ENCODE measurements at places on chromosomes 5 and 9.
A peak's percentile ranks its signal among the peaks of the same experiment; 100 is the strongest.

DNA sequence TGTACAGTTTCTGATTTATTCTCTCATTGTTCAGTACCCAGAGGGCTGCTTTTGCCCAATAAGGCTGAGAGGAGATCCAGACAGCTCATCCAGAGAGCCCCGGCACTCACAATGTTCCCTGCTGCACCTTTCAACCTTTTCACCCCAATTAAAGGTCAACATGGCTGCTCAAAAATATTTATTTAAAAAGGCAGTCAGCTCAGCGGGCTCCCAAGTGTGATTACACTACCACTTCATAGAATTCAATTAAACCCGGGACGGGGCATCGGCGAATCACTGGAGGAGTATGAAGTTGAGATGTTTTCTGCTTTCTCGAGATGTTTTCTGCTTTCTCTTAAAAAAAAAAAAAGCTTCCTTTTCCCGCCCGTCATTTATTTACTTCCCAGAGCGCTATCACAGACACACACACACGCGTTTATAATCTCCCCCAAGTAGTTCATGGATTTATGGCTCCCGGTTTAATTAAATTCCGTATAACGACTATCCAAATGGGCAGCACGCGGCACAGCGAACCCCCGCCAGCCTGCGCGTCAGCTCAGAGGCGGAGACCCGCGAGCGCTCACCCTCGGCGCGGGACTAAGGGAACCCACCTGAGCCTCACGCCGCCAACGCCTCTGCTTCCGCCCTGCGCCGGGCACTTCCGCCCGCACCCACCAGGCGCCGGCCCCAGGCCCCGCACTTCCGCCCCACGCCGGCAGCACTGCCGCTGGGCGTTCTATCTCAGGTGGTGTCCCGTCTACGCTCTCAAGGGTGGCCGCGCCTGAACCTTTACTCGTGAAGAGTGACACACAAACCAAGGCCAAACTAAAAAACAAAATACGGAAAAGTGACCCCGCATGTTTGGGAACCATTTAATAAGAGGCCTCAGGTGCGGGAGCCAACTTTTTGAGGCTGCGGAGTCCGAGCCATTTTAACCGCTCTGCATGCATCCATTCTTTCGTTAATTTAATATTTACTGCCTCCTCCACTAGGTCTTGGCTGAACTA lies at the start of gene C5orf63:
TSS of gene C5orf63 (minus strand) at position 642 of the 986 bp plus-strand sequence. CDS start 14,507 bp downstream, outside the sequence.
- peak; percentile 55 for DNase-seq

GRCh38 chr5:65858316-65858715 lies 68.1 kb upstream of the ERBIN start:
- DNase-seq: peak; percentile 64

GRCh38 chr9:477193-477592 lies 262.5 kb downstream of the DOCK8 start:
- no peak for DNase-seq

- DNase-seq: no peak
These were observed 52.6 kb upstream of the RNU6ATAC start for GRCh38 chr9:134216961-134217360.

GRCh38 chr9:127360250-127360649 lies 36.7 kb upstream of the SLC2A8 start:
- DNase-seq: peak; percentile 22

DNA sequence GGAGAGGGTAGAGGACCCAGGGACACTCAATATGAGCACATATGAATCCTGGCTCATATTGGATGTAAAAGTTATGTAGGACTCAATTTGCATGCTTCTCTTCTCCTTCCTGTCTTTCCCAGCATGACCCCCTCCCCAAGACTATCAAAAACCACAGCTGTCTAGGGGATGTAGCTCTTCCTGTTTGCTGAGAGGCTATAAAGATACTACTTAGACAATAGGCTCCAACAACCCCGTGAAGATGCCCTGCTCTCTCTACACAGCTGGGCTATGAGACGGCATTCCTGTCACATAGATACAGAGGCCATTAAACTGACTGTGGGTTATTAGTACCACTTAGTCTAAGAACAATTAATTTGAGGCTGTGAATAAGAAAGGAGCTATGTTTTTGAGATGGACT lies 56.5 kb upstream of the PCSK1 start:
- no peak for DNase-seq

GRCh38 chr9:14307989-14308852 lies 5.7 kb downstream of the NFIB start:
- no peak for DNase-seq

GRCh38 chr5:135642488-135642870 lies 63.7 kb upstream of the CXCL14 start:
- no peak for DNase-seq

DNA sequence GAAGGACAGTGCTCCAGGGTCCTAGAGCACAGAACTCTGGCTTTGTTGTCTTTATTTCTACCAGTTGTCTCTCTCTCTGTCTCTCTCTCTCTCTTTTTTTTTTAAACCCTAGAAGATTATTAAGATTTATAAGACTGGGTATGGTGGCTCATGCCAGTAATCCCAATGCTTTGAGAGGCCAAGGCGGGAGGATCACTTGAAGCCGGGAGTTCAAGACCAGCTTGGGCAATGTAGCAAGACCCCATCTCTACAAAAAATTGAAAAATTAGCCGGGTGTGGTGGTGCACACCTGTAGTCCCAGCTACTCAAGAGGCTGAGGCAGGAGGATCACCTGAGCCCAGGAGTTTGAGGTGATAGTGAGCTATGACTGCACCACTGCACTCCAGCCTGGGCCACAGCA lies 65.0 kb upstream of the ABL1 start:
- DNase-seq: no peak

DNA sequence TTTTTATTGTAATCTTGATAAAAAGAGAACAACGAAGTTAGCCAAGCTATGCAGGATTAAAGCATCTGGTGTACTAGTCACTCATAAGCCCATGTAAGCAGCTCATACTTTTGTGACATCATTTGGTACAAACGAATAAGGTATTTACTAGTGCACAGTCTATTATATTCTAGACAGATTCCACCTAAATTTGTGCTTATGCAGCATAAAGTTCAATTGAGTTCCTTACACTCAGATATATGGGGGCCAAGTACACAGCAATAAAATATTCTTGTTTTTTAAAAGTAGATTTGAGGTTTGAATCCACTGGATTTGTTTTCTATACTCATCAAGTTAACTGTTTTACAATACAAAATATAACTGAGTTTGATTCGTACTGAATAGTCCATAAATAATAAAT lies 1621.2 kb downstream of the MAT2B start:
- no peak for DNase-seq

GRCh38 chr9:77851882-77852595 lies 179.6 kb downstream of the GNAQ start:
- DNase-seq: no peak

DNA sequence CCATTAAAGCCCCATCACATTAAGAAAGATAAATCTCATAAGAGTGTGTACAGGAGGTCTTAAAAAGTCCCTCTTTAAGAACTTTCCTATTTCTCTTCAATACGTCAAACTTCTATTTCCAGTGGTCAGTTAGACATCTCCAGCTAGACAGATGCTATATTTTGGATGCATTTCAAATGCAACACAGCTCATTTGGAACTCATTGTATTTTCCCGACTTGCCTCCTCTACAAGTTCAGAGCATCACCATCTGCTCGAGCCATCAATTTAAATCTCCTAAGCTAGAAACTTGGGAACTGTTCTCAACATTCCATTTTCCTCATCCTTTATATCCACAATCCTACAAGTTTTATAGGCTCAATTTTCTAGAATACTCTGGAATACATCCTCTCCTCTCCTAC lies 3.2 kb upstream of the UHRF2 start:
- DNase-seq: no peak

DNA sequence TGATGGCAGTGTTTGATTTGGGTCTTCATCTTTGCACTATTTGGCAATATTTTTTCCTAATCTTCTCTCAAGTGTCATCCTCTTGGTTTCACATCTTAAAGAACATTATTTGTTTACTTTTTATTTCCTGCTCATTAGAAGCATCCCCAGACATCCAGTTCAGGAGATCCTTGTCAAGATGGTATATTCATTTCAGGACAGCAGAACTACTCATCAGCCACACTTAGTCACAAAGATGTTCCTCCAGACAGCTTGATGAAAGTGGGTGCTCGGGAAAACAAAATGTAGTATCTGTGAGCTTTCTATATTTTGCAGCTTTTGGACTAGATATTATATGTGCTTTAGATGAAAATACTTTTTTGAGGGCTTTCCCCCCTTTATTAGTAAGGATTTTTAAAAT lies 72.1 kb upstream of the SREK1 start:
- no peak for DNase-seq

GRCh38 chr5:43073597-43074546 lies 33.8 kb upstream of the ANXA2R start:
- DNase-seq: peak; percentile 61

DNA sequence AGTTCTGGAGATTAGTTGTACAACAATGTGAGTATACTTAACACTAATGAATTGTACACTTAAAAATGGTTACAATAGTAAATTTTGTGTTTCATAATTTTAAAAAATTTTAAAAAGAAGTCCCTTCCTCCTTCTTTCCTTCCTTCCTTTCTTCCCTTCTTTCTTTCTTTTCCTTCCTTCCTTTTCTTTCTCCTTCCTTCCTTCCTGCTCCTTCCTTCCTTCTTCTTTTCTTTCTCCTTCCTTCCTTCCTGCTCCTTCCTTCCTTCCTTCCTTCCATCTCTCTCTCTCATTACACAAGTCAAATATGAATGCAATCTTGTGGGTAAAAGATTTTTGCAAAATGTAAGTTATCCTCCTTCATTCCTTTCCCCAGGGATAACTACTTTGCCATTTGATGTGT lies 97.1 kb upstream of the TBCA start:
- DNase-seq: no peak

DNA sequence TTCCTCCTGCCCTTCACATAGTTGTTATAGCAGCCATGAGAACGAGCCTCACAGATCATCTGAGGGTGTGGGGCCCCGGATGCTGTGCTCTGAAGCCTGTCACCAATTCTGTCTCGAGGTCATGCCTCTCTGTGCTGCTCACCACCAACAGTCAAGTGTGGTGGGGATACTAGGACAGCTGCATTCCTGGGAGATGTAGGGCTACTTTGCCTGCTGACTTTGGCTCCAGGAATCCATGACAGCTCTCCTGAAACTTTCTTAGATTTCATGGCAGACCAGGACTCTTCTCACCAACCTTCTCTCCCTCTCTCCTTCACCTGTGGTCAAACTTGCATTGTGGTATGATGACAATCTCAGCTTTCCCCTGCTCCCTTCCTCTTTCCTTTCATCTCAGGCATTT lies 395.9 kb downstream of the PSAT1 start:
- DNase-seq: no peak

DNA sequence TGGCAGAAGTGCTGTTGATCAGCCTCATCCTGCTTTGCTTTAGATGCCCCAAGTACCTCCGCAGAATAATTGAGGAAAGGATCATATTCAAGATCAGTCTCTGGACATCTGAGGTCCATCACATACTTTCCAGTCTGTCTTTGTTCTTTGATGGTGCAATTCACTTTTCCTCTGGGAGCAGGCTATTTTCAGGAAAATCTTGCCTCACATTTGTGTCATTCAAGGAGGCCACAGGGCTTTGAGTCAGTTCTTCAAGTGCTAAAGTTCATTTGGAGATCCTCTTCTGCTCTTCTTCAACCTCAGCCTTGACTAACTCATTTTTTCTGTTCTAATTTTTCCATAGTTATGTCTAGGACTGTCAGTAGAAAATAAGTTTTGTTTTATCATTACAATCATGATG lies 18.6 kb downstream of the EQTN start:
- DNase-seq: no peak

DNA sequence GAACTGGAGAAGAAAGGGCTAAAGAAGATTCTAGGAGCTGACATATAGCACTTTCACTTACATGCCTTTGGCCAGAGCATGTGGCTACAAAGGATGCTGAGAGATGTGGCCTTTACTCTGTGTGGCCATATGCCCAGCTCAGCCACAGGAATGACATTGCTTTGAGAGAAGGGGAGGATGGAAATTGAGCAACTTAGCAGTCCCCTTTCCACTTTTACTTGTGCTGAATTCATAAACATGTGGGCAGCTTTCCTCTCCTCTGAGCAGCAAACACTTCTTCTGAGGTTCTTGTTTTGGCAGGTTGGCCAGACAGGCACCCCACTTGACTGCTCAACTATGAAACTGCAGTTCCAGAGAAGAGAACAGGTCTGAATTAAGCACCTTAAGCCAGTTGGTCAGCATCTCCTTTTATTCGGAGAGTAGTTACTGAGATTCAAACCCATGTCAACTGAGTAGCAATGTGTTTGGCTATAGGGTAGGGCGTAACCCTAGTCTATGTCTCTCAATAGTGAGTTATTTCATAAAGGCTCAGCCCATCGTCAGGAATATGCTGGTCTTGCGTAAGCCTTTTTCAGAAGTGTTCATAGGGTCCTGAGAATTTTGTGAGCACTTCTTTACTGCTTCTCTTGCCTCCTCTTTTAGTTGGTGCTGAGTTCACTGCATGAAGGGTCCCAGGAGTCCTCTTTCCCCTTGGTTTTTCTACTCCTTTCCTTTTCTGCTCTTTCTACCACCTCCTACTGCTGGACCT lies 134.5 kb downstream of the PALM2AKAP2 start:
- DNase-seq: no peak

DNA sequence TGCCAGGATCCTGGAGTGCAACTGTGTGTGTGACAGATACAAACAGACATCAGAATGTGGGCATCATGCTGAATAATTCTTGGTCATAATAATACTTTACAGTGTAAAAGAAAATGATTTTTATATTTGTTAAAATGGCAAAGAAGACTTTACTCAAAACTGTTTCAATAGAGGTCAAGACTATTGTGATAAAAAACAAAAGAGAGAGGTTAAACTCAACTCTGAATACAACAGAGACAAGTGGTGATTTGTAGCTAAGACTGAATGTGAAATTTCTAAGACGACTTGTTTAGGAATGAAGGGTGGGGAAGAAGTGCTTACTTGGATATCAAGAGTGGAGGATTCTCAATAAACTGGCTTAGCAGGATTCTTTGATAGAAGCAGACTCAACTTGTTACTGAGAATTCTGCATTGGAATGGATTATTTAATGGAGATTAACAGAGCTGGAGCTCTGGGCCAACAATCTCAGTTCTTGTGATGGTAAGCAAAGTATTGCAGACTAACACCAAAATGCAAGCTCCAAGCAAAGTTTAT lies 457.4 kb upstream of the CDH18 start:
- peak; percentile 55 for DNase-seq

DNA sequence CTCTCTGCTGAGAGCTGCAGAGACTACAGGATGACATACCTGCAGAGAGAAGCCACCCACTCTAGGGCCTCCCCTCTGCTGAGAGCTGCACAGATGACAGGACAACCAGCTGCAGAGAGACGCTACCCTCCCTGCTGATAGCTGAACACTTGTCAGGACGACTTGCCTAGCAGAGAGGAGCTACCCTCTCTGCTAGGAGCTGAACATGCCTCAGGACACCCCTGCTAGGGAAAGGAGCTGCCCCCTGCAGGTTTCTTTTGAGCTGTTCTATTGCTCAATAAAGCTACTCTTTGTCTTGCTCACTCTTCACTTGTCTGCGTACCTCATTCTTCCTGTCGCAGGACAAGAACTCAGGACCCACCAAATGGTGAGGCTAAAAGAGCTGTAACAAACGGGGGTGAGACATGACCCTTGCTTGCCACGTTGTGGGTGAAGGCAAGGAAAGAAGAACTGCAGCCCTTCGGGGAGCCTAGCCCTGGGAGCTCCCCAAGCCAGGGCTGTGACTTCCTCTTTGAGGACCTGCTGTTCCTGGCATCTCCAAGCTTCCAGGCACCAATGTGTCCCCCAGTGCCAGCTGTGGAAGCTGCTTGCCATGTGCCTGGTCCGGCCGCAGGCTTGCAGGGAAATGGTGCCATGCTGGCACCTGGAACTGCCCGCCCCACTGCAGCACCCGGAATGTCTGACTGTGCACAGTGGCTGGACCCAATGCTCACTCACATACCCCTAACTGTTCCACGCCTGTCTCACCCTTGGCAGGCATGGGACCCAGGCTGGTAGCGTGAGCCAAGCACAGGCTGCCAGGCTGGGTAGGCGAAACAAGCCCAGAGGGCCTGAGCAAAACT lies 5.1 kb upstream of the TESK1 start:
- DNase-seq: no peak
